ENCODE measurements at places on chromosomes 5 and 9.

DNA sequence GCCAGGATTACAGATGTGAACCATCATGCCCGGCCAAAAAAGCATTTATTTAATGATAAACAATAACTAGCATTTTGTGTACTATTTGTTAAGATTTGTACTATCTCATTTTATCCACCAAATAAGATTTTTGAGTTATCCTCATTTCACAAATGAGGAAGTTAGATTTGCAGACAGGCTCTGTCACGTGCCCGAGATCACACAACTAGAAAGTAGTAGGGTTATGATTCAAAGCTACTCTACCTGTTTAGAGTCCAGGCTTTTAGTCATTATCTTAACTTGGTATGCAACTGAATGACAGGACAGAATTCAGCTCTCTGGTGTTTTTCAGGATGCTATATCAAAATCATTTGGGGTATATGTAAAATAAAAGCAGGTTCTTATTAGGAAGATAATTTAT, 20.5 kb downstream of the RANBP17 start:
- DNase-seq, result no peak

- DNase-seq, result no peak
Measured at GRCh38 chr5:137073189-137073588, 425.9 kb downstream of the SPOCK1 start.

DNA sequence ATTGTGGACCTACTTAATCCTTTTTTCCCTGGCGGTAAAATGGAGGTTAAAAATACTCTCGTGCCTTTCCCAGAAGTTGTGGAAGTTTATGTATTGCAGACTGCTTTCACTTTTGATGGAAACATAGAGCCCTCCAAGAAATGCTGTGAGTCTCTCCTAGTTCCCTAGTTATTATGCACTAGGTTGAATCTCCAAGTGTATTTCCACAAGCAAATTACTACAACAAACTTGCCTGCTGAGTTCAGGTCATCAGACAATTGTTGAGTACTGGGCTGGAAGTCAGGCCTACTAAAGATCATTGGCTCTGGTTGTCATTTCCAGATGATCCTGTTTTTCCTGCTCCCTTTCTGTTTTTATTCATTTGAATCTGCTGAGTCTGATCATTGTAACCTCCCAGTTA, 104.1 kb downstream of the CD180 start:
- DNase-seq, result peak; percentile 26

- DNase-seq, result no peak
Measured at GRCh38 chr5:93622240-93622885, 39.3 kb downstream of the NR2F1 start.

DNA sequence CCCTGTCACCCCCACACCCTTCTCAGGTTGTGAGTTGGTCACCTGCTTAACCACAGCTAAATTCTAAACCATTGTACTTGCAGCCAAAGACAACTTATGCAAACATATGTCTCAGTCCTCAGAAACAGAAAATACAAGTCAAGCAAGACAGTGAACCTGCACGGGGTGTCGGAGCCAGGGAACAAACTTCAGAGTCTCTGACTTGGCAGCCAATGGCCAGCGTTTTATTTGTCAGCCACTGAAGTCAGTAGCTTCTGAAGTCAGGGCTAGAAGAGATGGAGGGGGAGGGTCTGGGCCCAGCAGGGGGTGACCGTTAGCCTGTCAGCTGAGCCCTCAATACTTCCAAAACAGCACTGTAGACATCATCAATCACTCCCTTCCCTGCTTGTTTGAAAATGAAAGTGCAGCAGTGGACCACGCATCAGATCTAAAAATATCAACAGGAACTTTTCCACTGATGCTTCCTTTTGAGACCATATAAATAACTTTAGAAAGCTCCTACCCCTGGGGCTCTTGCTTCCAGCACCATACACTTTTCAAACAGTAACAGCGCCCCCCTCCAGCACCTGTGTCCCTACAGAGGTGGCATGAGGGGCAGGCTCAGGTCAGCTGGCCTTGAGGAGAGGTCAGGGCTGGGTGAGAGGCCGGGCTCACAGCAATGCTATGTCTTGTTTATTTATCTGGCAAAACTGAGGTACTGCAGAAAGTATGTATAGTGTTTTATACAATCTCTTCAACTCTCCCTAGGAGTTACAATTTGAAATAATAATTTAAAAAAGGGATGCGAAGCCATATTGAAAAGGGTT, 142.5 kb downstream of the ACER2 start:
- DNase-seq, result peak; percentile 48

GRCh38 chr5:73201547-73202513, 28.8 kb downstream of the TMEM174 start:
- peak; percentile 80 for DNase-seq

GRCh38 chr9:14027116-14027800, 286.7 kb downstream of the NFIB start:
- DNase-seq, result peak; percentile 36

- no peak for DNase-seq
Measured at GRCh38 chr5:56522169-56522568, 289.0 kb upstream of the ANKRD55 start.

DNA sequence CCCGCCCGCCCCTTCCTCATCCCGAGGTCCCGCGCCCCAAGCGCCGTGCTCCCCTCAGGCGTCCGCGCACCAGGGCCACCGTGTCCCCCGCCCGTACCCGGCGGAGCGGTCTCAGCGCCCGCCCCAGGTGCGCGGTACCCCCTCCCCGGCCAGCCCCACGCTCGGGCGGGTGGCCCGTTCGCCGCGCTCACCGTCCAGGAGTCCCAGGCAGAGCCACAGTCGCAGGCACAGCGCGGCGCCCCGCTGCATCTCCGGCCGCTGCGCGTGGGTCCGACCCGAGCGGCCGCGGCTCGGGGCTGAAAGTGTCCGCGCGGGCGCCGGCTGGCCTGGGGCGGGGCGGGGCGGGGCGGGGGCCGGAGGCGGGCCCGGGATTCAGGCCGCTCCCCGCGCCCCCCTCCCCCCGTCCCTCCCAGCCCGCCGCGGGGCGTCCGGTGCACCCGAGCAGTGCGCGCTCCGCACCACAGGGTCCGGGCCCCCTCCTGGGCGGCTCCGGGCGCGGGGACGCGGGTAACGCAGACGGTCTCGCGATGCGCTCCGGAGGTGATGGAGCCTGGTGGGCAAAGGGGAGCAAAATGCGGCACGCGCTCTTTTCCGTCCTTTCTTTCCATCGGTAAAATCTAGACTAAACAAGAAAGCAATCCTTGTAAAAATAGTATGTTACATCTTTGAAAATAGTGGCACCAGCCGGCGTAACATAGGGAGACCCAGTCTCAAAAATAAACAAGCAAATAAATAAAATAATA, at the start of gene FLT4:
Gene FLT4, minus strand, starts transcription at position 304 of the 743 bp plus-strand sequence. Its CDS starts 55 bp downstream, at position 249.
- DNase-seq, result peak; percentile 21

All from stomach (tissue), 19 donors.